ENCODE measurements at places on chromosomes 16 and 17.

GRCh38 chr17:63150490-63150889, 184.5 kb downstream of the TANC2 start:
- no peak for DNase-seq

DNA sequence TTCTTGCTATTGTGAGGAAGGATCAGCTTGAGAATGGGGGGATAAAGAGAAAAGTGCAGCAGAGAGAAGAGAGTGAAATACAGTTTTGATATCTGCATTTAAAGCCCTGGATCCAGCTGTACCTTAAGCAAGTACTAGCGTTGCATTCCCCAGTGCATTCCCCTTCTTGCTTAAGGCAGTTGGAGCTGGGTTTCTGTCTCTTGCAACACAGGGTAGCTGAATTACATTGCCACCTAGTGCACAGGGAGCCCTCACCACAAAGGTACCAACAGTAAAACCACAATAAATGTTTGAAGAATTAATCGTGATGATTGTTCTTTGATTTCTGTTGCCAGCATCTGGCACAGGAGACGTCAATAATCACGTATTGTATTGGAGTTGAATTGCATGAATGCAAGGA, 588.7 kb downstream of the RBFOX1 start:
- DNase-seq, result no peak

DNA sequence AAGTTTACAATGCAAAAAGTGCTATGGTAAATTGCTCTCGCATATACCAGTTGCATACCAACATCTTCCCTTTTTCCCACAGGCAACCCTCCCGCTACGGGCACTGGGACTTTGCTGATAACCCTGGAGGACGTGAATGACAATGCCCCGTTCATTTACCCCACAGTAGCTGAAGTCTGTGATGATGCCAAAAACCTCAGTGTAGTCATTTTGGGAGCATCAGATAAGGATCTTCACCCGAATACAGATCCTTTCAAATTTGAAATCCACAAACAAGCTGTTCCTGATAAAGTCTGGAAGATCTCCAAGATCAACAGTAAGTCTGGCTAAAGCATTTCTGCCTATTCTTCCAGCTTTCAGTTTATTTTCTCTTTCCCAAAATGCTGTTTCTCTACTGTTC, 27.9 kb upstream of the HSBP1 start:
- no peak for DNase-seq

- no peak for DNase-seq
These were observed 184.1 kb downstream of the PMP22 start for GRCh38 chr17:15081008-15081407.

GRCh38 chr17:45431531-45432404, 902 bp downstream of the ARHGAP27 start:
- DNase-seq, result peak; percentile 78

GRCh38 chr17:37392024-37392590, 14.5 kb downstream of the ACACA start:
- no peak for DNase-seq

DNA sequence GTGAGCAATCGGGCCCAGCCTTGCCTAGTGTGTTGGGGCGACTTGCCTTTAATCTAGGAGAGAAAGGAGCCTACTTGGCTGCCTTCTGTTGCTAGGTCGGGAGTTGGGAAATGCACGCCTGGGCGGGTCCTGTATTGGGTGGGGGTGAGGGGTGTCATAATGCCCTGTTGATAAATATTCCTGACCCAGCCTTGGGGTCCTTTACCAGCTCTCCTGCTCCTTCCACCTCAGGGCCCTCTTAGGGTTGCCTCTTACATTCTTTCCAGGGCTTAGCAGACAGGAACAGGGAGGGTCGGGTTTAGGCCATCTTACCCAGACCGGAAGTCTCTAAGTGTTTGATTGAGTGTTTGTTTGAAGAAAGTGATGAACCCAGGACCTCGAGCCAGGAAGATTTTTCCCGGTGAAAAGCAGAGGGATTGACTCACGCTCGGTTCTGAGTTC, 112.9 kb downstream of the SEC14L1 start:
- no peak for DNase-seq

GRCh38 chr16:55577887-55578286, 11.4 kb downstream of the CAPNS2 start:
- no peak for DNase-seq

DNA sequence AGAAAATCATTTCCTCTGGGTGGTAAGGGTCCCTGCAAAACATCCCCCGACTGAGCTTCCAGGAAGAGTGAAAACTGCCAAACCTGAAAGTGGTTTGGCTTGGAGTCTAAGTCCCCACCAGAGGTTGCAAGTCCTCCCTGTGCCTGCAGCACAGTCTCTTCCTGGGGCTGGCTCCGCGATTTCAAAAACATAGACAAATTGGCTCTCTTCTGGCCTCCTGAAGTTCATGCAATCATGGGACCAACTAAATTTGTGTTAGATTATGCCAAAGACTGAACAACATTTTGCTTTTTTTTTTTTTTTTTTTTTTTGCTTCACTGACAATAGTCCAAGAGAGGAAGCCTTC, 447.9 kb downstream of the CA10 start:
- DNase-seq, result no peak

- no peak for DNase-seq
These were observed 515 bp downstream of the GFAP start for GRCh38 chr17:44914698-44915271.

- DNase-seq, result no peak
These were observed 17.5 kb upstream of the FBXO47 start for GRCh38 chr17:38984666-38985065.

DNA sequence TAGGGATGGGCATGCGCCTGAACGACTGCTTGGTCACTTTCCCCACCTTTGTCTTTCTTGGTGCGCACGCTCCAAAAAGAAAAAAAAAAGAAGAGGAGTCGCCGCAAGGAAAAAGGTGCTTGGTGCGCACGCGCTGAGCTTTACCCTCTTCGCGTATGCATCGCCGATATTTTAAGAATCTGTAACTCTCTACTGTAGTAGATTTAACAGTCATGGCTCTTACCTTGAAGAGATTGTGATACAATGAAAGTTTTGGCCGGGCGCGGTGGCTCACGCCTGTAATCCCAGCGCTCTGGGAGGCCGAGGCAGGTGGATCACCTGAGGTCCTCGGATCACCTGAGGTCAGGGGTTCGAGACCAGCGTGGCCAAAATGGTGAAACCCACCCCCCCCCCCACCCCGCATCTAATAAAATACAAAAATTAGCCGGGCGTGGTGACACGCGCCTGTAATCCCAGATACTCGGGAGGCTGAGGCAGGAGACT, 609 bp upstream of the FXR2 start:
- no peak for DNase-seq

DNA sequence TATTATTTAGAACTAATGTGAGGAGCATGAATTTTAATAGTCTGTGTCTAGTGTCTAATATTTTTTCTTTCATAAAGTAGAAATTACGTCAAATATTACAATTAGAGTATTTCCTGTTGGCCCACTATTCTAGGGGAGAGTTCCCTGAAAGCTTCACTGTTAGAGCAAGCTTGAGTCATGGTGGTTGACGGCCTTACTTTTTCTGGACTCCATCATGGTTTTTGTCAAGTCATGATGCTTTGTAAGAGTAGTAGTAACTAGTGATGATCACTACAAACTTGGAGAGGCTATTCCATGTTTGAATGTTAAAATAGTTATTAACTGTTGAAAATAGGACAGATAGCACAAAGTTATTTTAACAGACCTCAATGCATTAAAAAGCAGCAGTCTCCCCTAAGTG, 1.7 kb downstream of the PSMD11 start:
- DNase-seq, result no peak

GRCh38 chr17:83014940-83015910, 64.2 kb upstream of the METRNL start:
- DNase-seq, result no peak

GRCh38 chr16:84020353-84020752, 22.2 kb downstream of the SLC38A8 start:
- no peak for DNase-seq

DNA sequence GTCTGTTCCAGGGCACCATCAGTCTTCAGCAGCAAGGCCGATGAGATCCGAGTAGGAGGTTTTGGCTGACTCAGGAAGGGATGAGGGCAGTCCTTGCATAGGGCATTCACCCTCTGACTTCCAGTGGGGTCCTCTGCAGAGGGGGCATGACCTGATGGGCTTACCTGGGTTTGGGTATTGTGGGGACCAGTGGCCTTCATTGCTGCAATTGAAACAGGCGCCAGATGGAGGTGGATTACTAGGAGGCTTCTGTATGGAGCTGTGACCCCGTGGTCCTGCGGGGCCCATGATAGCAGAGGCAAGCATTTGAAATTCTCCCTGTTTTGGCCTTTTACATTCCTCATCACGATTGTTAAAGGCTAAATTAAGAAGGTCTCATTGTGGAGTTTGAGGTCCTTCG, 2448.7 kb downstream of the TP53TG3F start:
- DNase-seq, result no peak

DNA sequence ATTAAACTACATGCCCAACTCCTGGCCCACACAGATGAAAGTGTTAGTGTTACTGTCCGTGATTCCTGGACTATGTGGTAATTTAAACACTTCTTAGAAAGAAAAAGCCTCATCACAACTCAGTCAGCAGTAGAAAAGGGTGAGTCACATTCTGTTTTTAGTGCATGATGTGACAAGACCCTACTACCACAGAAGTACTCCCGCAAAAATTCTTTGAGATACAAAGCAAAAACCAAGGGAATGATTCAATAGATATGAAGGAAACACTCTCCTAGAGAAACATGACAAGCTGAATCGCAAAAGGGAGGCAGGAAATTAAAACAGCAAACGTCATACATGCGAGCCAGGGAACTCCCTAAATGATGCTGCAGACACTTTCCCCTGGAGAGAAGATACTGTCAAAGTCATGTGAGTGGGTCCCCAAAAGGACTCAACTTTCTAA, 14.4 kb downstream of the SNN start:
- no peak for DNase-seq

GRCh38 chr16:17350207-17350606, 120.6 kb downstream of the XYLT1 start:
- DNase-seq, result no peak

GRCh38 chr17:41494524-41494923, 4.8 kb upstream of the KRT36 start:
- DNase-seq, result no peak

- no peak for DNase-seq
These were observed 45.5 kb downstream of the PEMT start for GRCh38 chr17:17545984-17546383.

- no peak for DNase-seq
These were observed 12.2 kb downstream of the CX3CL1 start for GRCh38 chr16:57384248-57385070.

DNA sequence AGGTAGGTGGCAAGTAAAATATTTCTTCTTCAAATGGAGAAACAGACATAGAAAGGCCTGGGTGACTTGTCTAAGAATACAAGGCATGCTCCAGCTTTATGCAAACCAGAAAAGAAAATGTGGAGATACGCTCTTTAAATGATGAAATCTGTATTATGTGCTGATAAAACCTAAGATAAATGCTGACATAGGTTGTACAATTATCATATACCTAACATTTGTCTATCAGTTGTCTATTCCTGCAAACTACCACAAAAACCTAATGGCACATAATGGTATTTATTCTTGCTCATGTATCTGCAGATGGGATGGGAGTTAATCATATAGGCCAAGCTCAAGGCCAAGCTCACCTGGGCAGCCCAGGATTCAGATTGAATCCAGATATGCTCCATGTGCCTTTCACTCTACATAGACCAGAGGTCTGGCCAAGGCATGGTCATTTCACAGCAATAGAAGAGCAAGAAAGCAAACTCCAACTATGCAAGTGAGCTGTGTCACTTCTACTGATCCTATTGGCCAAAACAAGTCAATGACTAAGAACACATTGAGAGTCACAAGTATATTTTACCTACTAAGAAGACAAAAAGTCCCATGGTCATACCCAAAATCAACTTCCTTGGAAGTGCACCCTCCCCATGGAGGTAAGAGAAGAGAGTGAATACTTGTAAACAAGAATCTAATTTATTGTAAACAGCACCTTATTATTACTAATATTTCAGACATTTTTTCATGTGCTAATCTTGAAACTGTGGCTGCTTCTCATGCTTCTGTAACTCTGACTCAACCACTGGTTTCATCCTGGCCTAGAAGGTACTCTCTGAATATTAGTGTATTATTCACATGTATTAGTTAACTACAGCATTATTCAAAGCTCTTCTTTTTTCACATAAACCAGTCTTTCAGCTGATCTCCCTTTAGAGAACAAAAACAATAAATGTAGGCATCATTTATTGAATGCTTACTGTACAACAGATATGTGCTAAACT, 270.7 kb upstream of the SOX9 start:
- no peak for DNase-seq

DNA sequence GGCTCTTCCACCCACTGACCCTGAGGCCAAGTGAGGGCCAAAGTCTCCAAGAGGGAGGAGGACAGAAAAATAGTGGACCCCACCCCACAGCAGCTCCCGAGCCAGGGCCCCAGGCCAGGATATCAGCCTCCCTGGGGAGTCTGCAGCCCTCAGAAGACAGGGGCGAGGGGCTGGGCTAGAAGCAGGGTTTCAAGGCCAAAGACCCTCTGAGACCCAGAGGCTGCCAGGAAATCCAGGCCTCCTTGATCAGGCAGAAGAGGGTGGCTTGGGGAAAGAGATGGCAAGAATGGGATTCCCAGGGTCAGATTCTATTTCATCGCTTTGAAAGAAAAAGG, 156.1 kb downstream of the ZNF423 start:
- DNase-seq, result no peak

DNA sequence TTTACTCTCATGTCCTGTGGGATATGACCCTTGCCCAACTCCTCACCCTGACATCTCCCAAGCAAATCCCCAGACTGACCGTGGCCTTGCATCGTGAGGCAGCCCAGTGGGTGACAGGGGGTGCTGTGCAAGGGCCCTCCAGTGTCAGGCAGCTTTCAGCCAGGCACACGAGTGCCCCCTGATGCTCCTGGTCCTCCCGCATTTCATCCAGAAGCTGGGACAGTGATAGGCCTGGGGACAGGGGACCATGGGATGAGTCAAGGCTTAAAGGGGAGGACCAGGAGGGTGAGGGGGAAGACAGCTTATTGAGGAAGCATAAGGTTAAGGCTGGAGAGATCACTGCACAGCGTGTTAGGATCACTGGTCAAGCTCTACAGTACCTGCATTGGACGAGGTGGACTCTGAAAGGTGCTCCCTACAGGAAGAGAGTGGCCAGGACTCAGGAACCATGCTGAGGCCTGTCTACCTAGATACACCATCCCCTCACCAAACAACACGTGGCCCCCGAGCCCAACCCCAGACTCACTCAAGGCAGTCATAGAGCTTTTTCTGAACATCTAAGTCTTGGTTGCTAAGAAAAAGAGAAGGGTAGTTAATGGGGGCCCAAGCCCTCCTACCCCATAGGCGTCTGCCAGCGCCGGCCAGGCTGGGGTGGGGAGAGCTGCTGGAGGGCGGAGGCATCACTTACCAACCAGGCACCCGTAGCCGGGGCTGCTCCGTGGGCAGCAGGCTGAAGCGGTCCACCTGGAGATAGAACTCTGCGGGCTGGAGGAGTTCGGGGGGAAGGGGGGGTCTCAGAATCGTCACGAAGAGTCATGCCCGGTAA, 998 bp downstream of the ACD start:
- DNase-seq, result no peak

DNA sequence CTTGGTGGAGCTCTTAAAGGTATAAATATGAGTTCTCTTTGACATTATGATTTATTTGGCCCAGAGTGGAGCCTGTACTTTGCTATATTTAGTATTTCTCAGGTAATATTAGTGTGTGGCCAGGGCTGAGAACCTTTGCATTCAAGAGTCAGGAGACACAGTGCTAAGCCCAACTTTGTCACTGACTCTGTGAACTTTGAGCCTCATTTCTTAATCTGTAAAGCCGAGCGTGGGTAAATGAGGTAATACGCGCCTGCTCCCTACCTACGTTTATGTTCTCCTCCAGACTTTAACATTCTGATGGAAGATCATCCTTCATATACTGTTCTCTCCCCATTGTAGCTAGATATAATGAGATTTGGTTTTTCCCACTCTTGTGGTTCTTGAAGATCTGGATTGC, 10.5 kb downstream of the AP2B1 start:
- no peak for DNase-seq

All from T-helper 1 cell (primary cell).